Activated CD4-positive, alpha-beta T cell treated with anti-CD3 and anti-CD28 coated beads for 4 hours (primary cell): ENCODE measurements at places on chromosomes 5 and 9.

DNA sequence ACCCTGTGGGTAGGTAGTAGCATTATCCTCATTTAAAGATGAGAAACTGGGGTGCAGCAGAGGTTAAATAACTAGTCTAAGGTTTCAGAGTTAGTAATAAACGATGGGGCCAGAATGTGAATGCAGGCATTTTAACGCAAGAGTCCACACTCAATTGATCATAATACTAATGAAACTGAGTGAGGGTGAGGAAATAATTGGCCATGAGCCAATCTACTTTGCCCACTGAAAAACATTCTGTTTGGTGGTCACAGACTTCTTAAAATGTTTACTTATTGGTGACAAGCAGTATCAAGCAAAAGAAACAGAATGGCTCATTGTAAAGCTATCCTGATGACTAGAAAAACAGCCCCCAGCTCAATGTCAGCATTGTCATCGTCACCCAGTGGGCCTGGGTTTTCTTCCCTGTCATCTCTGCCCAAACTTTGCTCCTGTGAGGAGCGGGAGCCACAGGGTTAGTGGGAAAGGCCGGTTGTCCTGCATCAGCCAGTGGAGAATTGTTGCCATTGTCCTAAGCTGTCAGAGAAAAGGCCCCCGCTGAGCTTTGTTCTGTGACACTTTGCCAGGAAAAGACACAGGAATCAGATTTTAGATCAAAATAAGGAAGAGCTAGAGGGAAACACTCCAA is 77.3 kb upstream of the MAN2A1 start:
- no peak for DNase-seq

DNA sequence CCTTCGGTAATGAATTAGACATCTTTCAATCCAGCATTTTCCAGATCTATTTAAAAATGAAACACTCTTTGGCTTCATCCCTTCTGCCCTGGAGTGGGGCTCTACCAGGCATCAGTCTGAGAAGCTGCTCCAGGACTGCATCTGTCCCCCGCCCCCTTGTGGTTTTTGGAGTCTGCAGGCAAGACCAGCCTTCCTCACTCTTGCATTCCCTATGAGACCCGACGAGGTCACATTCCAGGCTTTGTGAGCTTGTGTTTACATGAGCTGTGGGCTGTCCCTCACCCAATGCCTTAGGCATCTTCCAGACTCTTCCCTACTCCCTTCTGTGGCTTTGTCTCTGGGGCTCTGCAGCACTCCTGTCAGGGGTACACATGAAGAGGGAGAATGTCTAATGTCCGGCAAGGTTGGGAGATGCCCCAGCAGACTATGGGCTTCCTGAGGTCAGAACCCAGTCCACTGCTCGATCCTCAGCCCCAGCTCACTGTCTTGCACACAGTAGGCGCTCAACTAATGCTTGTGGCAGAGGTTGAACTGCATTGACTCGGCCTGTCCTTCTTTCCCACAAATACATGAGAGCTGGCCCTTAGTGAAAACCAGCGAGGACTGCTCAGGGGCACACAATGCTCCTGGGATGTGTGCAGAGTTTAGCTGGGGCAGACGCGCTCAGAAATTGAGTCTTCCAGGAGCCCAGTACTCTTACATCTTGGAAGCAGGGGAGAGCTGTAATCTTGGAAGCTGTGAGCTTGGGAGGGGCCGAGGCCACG is 11.7 kb upstream of the GADD45G start:
- DNase-seq = no peak

DNA sequence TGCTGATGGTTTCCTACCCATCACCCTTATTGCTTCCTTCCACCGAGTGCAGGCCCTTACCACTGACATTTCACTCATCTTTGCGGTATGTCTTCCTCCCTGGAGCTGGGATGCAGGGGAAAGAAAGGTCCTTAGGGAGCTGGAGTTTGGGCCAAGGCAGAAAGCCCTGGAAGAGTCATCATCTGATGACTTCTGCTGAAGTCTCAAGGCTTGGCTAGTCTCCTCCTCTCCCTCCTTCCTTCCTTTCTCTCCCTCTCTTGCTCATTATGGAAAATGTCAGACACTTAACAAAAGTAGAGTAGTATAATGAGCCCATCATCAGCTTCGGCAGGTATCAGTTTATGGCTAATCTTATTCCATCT is 40.0 kb downstream of the LARP1 start:
- DNase-seq = no peak

- DNase-seq = peak; percentile 30
Observed at GRCh38 chr5:75566710-75567309, 44.4 kb upstream of the ANKDD1B start.

- DNase-seq = no peak
Observed at GRCh38 chr9:79164406-79164805, 407.4 kb upstream of the TLE4 start.

DNA sequence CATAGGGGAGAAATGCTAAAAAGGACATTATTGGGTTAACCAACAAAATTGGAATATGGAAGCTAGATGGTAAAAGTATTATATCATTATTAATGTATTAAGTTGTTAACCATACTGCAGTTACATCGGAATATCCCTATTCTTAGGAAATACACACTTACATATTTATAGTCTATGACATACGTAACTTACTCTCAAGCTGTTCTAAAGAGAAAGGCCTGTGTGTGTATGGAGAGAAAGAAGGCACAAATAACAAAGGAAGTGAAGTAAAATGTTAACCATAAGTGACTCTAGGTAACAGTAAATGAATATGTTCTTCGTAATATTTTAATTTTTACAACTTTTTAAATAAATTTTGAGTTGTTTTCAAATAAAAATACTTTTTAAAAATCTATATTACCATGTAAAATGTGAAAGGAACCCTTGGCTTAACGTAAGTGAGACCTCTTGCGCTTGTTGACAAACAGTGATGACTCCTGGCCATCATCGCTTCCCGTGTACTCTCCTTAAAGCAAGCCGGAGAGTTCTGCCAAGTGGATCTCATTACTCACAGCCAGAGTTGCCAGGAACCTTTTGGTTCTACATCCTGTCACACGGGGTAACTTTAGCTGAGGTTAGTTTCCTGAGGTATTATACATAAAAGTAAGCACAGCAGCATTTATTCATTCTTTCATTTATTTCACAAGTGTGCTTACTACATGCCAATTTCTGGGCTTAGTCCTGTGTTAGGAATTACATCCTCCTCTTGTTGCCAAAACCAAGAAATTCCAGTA is 165.4 kb downstream of the EPB41L4A start:
- DNase-seq = no peak

DNA sequence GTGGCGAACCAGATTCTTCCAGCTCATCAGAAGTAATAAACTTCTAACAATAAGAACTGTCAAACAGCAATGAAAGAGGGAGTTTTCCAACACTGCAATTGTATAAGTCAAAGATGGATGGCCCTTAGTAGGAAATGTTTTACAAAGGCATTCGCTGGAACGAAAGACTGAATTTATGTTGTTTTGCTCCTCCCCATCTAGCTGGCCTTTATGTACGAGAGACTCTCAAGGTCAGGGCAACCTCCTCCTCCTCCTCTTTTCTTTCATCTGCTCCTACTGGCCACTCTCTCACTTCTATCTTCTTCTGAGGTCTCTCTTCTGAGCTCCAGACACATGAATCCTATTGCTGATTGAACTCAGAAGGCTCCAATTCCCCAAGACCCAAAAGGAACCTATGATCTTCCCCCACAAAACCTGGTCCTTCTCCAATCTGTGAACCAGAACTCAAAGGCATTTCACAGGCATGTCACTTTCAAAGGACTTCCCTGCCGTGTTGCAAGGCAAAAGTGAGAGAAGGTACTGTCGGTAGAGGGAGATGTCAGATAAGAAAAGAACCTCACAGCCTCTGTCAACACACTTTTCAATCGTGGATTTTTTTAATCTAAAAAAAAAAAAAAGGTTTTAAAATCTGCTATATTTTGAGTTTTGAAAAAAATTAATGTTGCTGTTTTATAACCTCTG is 28.5 kb upstream of the PUM3 start:
- no peak for DNase-seq
